ENCODE measurements at places on chromosomes 4 and X.

GRCh38 chr4:14853176-14853943 lies 148.9 kb upstream of the CPEB2 start:
- no peak for DNase-seq

GRCh38 chr4:89751416-89751815 lies 85.5 kb downstream of the SNCA start:
- no peak for DNase-seq

DNA sequence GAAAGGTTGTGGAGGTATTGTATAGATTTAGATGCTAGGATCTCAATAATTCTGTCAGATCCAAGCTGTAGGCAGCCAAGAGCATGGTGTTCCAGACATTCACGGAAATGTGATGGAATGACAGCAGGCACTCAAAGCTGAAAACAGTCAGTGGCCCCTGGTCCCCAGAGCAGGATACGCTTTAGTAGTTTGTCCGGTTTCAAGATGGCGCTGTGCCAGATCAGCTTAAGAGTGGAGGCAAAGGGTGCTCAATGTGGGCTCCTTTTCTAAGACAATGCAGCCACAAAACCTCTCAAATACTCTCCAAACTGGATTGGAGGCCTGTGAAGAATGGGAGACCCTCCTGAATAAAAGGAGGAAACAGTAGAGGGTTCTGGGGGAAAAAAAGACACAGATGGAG lies 291.2 kb upstream of the HS3ST1 start:
- DNase-seq, result no peak

GRCh38 chr4:41660352-41660751 lies 88.2 kb downstream of the PHOX2B start:
- no peak for DNase-seq

- DNase-seq, result no peak
Observed at GRCh38 chr4:190014771-190015537, 12.1 kb downstream of the FRG2 start.

- DNase-seq, result no peak
Observed at GRCh38 chr4:138158746-138159297, 83.3 kb downstream of the SLC7A11 start.

DNA sequence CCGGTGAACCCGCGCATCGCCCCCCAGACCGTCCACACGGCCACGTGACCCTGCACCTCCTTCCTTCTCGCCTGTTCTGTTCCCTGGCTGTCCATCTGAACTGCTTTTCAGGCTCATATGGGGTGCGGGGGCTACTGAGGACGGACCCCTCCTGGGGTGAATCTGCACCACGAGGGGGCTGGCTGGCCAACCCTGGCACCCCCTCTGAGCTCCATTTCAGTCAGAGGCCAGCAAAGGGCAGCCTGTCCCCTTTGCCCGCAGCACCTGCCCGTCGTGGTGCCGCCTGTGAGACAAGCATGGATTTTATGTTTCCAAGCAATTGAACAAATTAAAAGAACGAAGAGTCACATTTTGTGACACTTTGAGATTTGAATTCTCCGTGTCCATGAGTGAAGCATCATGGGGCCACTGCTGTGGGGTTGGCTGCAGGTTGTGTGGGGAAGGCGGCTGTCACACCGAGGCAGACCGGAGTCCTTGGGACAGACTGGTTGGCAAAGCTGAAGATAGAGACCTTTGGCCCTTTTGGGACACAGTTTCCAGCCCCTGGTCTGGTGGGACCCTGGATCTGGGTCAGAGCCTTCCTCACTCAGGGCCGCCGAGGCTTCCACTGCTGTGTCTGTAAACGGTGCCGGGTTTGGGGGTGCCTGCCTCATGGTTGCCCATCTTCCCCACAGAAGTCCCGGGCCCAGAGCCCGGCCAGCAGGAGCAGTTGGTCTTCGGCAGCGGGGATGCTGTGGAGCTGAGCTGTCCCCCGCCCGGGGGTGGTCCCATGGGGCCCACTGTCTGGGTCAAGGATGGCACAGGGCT lies 5.7 kb downstream of the FGFR3 start:
- no peak for DNase-seq

DNA sequence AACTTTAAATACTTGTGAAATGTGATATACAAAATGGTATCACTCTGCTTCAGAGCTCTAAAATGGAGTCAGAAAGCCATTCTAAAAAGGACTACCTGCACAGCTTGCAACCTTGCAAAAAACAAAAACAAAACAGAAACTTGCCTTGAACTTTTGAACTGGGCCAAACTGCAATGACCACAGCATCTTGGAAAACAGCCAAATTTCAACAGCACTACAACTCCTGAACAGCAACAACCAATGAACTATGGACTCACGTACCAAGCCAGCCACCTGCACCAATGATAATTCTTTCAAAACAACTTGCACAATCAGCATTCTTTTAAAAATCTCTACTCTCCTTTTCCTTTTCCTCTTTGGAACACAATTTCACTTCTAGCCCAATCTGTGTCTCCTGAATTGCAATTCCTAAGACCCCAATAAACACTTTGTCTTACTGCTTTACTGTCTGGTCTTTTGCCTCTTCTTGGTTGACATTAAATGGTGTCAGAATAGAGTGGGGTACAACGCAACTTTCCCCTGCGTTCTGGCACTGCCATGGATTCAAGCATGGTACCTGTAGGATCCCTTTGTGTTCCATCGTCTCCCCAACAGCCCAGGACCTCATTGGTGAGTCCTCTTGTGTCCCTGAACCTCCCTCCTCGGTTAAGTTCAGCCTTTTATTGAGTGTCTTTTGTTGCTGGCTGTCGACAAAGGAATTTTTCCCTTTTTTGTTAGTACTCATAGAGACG lies 35.7 kb upstream of the FMR1 start:
- no peak for DNase-seq
